ENCODE measurements at places on chromosomes 16 and 17. TPM values are rescaled to one million over a fixed set of nuclear protein-coding genes. Genes with fewer than 3 reads are reported as not detected.

HOXB4 gene
- total RNA-seq = 4.3 TPM

FBXW10B gene
- not detected for total RNA-seq

CCL1 gene
- not detected for total RNA-seq

SULT1A2 gene
- 0.17 TPM for total RNA-seq

C16orf46 gene
- 0.22 TPM for total RNA-seq

ERN2 gene
- 0.35 TPM for total RNA-seq

RHOT1 gene
- 24.4 TPM for total RNA-seq

FBXW10 gene
- total RNA-seq = not detected

CTRB2 gene
- total RNA-seq = not detected

NECAB2 gene
- total RNA-seq = 0.36 TPM

NLRC3 gene
- total RNA-seq = under 0.01 TPM

SYT17 gene
- total RNA-seq = 0.07 TPM

DRC3 gene
- total RNA-seq = 0.06 TPM

CLDN6 gene
- total RNA-seq = 813 TPM

JPH3 gene
- 0.40 TPM for total RNA-seq

ZNF668 gene
- total RNA-seq = 11.1 TPM

NPIPA8 gene
- not detected for total RNA-seq

HS3ST3A1 gene
- total RNA-seq = 5.8 TPM

TLCD1 gene
- 14.5 TPM for total RNA-seq

ZNF423 gene
- 0.22 TPM for total RNA-seq

BCL6B gene
- not detected for total RNA-seq

KRT34 gene
- 15.1 TPM for total RNA-seq
